Activated T-helper 1 cell treated with anti-CD3 and anti-CD28 coated beads, Interleukin-2, amount 50 U/mL, for 16 hours (primary cell): ENCODE measurements at places on chromosomes 2 and 18.

DNA sequence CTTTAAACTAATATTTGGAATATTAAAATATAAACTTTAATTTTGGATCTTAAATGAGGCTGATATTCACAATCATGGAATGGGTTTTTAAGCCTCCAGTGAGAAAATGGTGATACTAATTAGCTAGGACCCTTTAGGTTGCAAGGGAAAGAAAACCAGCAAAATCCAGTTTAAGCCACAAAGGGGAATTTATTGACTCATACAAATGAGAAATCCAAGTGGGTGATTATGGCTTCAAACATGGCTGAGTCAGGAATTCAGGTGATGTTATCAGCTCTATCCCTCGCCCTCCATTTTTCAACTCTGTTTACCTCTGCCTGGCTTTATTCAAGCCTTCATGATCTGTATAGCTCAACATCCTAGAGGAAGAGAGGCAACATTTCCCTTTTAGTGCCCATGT, 75.3 kb upstream of the DLX2 start:
- no peak for DNase-seq

DNA sequence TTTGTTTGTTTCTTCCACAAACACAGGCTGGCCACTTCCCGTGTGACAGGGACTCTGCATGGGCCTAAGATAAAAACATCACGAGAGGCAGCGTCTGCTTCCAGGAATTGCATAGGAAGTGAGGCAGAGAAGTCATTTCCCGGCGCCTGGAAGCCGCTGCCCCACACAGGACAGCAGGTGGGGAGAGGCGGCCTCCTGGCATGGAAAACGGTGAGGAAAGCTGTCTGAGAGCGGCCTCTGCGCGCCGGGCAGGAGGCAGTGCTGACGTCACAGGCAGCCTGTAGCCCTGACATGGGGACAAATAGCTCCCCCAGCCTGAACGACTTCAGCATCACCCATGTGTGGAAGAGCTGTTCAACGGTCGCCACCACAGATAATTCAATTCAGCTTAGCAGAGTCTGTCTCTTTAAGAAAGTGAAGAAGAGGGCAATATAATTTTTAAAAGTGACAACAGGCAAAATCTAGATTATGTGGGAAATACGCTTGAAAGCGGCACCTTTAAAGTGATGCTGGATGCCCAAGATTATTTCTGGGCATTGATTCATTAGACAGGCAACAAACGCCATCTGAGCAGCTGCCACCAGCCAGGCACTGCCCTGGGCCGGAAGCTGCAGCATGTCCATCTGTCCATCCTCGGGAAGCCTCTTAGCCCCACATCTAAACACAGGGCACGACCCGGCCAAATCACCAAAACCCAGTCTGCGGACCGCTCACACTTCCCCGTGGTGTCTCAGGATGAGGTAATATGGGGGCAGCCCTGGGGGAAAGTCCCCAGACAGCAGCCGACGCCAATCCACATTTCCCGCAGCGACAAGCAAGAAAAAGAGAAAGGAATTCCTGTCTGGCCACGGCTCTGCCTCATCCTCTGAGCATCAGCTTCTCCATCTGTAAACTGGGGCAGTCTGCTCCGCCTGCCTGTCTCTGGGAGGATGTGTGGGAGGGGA, 138.9 kb downstream of the PXDN start:
- no peak for DNase-seq

DNA sequence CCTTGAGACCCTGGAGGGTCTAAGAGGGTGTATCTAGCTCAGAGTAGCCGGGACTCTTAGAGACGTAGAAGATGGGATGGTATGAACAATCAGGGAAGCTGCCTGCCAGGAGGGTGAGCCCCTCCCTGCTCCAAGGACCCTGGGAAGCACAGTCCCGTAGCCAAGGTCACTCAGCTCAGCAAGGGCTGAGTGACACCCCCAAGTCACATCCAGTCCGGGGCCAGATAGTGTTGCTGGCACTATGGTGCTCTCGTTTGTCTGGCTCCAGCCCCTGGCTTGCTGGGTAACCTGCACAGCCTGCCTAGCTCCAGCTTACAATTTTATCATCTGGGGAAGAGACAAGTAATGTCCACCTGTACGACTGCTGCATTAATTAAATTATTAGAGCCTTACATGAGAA, 22.3 kb downstream of the REEP1 start:
- no peak for DNase-seq

- DNase-seq: no peak
These were observed 259.2 kb downstream of the OSR1 start for GRCh38 chr2:19099181-19099580.

DNA sequence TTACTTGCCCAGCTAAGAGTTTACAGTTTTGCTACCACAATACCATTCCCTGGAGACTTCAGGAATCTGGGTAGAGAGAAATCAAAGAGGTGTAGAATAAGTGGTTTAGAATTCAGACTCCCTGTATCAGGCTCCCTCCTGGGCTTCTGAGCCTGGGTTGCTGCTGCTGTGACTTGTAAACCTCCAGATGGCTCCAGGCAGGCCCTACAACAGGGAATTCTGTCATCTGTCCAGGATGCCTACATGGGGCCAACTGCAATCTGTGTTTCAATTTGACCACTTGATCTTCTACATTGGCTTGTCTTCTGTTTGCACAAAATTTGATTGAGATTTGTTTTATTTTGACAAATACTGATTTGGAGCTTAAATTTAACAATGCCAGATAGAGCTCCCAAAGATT, 183.9 kb downstream of the RAD51AP2 start:
- DNase-seq: no peak

- DNase-seq: no peak
These were observed 80.5 kb upstream of the AFF3 start for GRCh38 chr2:100222844-100223243.

GRCh38 chr2:58449286-58450010, 208.3 kb upstream of the FANCL start:
- no peak for DNase-seq

DNA sequence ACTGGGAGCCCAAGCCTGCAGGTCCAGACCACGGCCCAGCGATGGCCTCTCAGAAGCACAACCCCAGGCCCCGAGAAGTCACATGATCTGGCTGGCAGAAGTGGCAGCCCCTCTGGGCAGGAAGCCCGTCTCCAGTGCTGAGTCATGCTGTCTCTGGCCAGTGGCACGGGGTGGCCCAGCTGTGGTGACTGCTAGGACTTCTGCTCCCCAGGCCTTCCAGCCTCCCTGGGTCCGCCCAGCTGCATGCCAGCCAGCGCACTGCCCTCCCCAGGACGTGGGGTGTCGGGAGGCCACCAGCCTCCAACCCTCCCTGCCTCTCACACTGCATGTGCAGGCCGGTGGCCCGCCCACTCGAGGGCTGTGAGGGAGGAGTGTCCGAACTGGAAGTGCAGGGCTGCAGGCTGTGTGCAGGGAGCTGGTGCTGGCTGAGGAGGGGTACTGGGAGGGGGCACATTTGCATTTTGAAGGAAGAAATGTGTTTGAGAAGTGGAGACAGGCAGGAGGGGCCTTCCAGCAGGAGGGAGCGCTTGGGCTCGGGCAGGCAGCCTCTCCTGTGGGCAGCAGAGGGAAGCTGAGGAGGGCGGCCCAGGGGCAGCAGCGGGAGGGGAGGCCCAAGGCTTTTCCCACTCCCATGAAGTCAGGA, 17.0 kb upstream of the HPCAL1 start:
- DNase-seq: no peak

DNA sequence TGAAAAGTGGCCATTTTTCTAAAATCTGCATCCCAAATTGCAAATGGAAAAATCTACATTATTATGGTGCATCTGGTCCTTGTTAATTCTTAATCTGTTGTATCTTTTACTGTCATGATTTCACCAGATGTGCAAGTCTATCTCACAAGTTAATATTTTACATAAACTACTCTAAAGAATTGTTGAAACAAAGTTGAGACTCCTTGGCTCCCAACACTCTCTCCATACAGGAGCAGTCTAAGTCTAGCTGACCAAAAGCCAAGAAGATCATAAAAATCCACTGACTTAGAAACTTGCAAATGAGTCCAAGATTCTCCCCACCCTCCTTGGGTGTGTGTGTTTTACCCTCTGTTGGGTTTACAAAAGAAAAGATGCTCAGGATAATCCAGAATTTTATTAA, 85.1 kb downstream of the NCKAP5 start:
- DNase-seq: no peak

DNA sequence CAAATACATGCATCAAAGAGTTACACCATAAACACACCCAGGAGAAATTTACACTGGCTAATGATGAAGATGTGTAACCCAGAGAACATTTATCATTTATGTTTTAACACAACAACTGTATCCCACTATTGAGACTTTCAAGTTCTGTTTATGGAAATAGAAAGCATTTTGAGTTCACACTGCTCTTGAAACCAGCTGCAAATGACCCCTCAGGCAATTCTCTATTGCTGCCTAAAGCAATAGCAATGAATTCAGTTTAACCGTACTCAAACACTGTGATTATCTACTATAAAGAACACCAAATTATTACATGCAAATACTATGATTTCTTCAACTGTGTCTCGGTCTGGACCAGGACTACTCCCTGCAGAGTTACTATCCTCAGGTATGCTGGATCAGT, 452.7 kb upstream of the NRXN1 start:
- no peak for DNase-seq
